ENCODE measurements at places on chromosomes 11 and 22.

GRCh38 chr11:111439901-111440300 lies 60.8 kb upstream of the POU2AF1 start:
- no peak for DNase-seq

DNA sequence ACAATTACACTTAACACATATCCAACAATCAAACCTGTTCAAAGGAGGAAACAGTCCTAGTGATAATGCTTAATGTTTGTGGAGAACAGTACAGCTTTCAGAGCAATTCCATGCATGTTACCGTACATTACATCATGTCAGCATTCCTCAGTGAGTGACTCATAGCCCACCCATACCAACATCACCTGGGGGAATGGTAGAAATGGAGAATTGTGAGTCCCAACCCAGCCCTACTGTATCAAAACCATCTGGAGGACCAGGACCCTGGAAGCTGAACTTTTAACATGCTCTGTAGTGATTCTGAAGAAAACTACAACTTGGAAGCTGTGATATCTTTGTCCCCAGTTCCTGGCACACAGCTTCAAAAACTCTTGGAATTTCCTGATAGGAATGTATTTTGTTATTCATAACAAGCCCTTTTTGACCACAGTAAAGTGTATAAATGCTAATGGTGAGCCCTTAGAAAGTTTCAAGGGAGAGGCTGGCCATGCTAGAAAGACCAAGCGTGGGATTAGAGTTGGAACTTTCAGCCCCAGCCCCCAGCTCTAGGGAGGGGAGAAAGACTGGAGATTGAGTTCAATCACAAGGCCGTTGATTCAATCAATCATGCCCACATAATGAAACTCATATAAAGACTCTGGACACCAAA lies 301.1 kb downstream of the BUD13 start:
- no peak for DNase-seq

GRCh38 chr22:38844315-38845003 lies 631 bp upstream of the NPTXR start:
- DNase-seq: no peak

DNA sequence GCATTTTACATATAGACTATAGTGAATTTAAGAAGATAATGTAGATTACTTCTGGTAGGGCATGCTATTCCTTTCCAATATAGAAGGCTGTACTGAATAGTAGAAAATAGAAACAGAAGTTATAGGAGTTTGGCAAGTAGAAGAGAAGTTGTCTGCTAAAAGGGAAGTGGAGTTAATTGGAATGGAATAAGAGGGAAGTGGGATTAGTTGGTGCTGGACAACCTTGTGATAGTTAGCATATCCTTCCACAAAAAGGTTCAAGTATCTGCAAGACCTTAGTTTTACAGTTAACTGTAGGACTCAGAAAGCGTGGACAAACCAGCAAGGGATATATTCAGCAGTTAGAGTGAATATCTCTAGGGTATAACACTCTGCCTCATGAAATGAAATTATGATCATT lies 185.5 kb downstream of the SWAP70 start:
- DNase-seq: no peak

DNA sequence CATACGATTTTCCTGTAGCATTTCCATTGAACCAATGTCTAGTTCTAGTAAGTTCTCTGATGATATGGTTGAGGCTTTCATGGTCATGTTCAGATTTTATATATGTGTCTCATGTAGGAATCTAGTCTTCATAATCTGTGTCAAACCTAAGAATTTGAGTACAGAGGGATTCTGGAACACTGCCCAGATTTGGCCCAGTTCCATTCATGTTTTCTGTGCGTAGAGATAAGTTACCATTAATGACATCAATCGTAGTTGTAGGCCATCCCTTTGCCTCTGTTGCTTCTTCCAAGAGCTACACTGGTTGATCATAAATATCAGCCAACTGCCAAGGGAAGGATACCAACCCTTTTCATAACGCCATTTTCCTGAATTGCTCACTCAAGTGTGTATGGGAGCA lies 23.3 kb downstream of the ST3GAL4 start:
- no peak for DNase-seq

DNA sequence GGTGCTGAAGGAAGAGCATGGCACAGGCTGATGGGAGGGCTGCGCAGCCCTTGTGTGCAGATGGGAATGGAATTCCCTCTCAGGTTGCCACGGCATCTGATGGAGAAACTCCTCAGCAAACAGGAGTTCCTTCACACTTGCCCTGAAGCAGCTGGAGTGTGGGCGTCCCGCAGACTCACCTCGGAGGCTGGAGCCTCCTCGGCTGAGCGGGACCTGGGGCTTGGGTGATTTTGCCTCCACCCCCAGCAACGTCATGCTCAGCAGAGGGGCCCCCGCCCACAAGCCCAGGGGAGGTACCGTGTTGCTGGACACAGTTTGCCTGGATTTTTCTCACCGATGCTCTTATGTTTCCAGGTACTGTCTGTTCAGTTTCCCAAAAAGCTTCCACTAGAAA lies 63.4 kb downstream of the MYO7A start:
- peak; percentile 54 for DNase-seq

DNA sequence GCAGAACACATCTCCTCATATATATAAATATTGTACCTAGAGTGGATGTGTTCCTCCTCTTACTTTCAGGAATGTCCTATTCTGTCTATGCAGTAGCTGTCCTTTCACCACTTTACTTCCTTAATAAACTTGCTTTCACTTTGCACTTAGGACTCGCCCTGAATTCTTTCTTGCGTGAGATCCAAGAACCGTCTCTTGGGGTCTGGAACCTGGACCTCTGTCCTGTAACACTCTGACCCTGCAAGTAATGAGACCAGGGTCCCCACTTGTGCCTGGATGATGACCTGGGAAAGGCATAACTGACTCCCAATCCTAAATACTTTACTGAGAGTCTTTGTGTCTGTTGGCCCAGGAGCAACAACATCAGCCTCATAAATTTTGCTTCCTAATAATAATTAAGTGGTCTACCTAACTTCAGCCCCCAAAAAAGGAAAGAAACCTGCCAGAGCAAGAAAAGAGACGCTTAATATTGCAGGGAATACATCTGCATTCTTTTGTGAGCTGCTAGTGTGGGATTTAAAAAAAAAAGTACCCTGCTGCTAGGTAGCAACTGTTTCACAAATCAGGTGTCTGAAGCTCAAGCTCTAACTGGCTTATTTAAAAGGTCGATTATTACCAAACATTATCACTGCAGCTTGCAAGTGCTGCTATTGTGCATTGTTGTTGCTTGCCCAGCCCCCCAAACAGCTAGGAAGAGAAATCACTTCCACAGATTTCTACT lies 69.3 kb downstream of the FAM168A start:
- DNase-seq: no peak

- no peak for DNase-seq
These were observed 49.8 kb downstream of the SMCO4 start for GRCh38 chr11:93493252-93493897.

- no peak for DNase-seq
These were observed 53.3 kb downstream of the IGLL1 start for GRCh38 chr22:23526596-23527316.

- DNase-seq: no peak
These were observed 71.9 kb downstream of the FBXO7 start for GRCh38 chr22:32546496-32546895.

DNA sequence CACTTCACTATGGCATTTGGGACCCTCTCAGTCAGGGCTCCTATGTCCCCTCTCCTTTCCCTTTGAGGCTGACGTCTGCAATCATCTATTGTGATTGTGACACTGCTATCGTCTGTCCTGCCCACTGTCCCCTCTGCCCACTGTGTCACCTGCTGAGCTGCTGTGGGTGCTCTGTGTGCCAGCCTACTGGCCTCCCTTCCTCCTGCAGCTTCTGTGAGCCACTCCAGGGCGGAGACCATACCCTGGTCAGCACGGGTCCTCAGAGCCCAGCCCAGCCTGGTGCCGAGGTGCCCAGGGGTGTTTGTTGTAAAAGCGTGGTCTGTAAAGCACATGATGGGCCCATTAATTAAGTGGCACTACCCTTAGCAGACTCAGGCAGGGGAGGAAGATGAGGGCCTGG lies 29.4 kb downstream of the MPPED1 start:
- no peak for DNase-seq

GRCh38 chr11:108751444-108751843 lies 86.6 kb downstream of the DDX10 start:
- DNase-seq: no peak

GRCh38 chr11:131749101-131749500 lies 378.7 kb downstream of the NTM start:
- DNase-seq: no peak

DNA sequence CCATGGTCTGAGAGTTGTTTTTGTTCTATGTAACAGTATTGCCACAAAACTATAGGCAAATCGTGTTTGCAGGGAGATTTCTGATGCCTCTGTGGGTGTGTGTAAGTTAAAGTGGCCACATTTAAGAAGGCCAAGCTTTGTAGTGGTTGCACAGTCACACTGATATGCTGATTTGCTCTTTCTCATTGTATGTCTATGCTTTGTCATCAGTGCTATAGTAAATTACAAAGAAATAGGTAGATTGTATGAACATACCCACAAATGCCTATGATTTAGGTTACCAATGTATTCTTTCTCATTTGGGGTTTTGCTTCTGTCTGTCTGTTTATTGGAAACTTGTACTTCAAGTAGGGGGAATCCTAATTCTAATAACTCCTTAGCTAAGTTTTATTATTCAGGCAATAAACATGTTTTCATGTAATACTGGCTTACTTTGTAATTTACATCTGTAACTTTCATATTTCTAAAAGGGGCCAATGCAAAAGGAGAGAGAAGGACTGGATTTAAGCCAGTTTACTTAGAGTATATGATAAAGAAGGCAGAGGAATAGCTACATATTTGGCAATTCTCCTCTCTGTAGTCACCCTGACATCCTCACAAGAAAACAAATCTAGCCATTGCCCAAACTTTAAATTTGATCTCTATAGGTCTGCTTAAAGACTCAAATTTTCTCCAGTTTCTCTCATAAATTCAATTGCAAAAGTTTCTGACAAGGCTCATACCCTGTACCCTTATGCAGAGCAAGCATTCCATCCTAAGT lies 2.0 kb downstream of the FIBIN start:
- no peak for DNase-seq

GRCh38 chr11:72352859-72353551 lies 81.3 kb downstream of the CLPB start:
- no peak for DNase-seq

- DNase-seq: no peak
These were observed 188.6 kb downstream of the HIPK3 start for GRCh38 chr11:33445761-33446161.

- no peak for DNase-seq
These were observed 11.1 kb downstream of the SGSM3 start for GRCh38 chr22:40381461-40381860.

GRCh38 chr22:39732625-39733024 lies 160.9 kb downstream of the ENTHD1 start:
- no peak for DNase-seq

DNA sequence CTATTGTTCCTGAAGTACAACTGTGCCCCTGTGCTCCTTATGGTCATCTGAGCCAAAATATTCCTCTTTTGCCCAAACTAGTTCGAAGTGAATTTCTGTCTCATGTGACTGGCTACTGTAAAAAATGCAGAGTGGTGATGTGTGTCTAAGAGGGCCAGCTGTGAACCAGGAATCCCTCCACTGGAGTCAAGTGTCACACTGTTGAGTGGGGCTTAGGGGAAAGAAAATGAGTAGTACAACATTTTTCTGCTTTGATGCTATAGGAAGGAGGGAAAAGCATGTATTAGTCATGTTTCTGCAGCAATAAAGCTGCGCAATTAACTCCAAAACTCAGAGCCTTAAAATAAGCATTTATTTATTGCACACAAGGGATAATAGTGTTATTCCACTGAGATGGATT lies 39.8 kb upstream of the HMGXB4 start:
- DNase-seq: no peak

DNA sequence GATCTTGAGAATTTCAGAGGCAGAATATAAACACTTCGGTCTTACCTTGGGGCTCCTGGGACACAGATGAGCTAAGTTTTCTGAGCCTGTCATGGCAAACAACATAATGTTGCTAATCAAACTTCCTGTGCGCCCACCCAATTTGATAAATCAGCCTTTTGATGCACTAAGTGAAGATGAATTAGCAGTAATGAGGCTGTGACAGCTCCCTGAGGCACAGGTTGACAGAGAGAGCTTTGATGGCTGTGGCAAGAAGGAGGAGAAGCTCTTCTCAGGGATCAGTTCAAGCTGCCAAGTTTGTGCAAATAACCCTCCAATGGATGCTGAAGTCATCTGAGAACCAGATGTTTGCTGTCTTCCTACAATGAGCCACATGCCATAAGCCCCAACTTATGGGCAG lies 34.4 kb downstream of the DRD2 start:
- DNase-seq: no peak

GRCh38 chr22:27845644-27846043 lies 44.1 kb upstream of the MN1 start:
- DNase-seq: no peak

DNA sequence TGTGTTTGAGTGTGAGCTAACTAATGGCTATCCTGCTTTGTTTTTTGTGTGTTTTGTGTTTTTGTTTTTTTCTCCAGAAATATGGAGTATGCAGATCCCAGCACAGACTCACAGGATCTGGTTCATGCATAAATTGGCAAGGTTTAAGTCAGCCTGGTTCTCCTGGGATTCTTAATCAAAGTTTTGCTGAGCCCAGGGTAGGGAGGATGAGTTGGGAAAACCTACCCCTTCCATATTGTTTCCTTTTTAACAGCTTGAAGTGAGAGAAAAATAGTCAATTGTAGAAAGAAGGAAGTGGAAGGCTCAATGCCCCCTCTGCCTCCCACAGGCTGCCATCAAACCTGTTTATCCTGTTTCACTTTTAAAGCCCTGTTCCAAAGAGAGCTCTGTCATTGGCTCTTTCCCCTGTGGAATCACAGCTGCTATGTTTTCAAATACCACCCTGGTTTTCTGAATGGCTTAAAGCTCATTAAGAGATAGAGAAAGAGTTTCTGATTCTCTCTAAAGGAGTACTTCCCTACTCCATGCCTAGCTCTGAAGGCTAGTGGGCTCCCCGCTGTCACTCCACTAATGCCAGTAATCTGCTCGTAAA lies 23.4 kb upstream of the CADM1 start:
- peak; percentile 54 for DNase-seq

DNA sequence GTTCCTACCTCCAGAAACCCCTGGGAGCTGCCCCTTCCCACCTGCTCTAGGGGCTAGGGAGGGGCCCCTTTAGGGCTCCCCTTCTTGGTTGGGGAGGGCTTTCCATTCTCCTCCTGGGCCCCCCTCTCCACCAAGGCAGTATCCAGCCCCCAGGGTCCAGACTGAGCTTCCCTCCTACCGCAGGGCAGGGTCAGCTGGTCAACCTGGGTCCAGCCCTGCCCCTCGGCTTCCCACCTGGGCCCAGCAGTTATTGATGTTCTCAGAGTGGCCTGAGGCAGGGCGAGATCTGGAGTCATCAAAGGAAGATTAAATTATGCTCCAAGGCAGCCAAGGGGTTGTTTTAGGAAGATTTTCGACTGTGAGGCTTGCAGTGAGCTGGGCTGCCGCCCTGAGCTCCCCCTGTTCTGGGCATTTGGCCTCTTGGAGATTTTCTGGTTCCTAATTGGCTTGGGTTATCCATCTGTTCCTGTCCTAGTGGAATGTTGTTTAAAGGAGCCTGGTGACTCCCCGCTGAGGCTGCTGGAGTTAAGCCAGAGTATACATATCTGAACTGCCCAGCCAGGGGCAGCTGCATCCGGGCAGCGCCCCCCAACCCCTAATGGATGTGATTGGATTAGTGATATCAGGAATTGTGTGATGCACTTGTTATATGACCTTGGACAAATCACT lies 1.8 kb upstream of the SLC22A8 start:
- DNase-seq: peak; percentile 4
